ENCODE measurements at places on chromosomes 3 and 15.

GRCh38 chr3:147653367-147653923 is 244.3 kb downstream of the ZIC1 start:
- no peak for DNase-seq

- DNase-seq = no peak
These were observed 206.8 kb upstream of the TPRG1 start for GRCh38 chr3:188964957-188965356.

DNA sequence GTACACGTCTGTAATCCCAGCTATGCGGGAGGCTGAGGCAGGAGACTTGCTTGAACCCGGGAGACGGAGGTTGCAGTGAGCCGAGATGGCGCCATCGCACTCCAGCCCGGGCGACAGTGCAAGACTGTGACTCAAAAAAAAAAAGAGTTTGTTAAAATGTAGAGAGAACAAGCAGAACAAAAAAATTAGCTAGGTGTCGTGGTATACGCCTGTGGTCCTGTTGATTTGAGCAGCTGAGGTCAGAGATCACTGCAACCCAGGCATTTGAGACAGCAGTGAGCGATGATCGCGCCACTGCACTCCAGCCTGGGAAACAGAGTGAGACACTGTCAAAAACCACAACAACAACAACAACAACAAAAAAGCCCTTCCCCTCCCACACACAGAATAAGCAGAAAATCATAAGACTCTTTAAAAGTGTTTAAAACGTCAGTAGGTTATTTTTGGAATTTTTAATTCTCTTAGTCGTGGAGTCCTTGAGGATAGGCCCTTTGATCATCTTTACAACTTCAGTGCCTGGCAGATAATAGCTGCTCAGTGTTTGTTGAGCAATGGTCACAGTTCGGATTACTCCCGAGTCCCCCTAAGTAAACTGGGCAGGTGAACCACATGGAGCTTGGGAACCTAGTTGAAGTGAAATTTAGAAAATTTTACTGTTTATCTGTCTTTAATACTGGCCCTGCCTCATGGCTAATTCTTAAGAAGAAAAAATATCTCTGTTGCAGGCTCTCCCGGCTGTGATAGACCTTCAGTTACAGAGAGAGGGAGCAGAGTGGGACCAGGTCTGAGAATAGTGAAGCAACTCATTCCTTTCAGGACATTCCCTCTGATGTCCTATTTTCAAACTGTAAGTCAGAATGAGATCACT is 6.2 kb downstream of the NIPA2 start:
- no peak for DNase-seq

DNA sequence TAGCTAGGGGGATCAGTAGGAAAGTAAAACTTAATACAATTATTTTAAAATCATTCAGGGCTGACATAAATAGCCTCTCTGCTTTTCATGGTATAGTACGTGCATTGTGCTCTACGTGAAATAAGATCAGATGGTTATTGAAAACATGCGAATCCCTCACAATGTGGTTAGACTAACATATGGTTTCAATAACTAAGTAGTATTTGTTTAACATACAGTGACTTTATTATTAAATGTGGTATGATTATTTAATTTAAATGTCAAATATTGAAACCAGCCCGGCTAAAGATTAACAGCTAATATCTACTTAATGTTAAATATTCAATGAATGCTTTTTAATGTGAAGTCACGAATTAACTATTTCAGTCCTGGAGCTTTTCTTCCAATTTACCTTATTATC is 473.9 kb upstream of the THBS1 start:
- no peak for DNase-seq

DNA sequence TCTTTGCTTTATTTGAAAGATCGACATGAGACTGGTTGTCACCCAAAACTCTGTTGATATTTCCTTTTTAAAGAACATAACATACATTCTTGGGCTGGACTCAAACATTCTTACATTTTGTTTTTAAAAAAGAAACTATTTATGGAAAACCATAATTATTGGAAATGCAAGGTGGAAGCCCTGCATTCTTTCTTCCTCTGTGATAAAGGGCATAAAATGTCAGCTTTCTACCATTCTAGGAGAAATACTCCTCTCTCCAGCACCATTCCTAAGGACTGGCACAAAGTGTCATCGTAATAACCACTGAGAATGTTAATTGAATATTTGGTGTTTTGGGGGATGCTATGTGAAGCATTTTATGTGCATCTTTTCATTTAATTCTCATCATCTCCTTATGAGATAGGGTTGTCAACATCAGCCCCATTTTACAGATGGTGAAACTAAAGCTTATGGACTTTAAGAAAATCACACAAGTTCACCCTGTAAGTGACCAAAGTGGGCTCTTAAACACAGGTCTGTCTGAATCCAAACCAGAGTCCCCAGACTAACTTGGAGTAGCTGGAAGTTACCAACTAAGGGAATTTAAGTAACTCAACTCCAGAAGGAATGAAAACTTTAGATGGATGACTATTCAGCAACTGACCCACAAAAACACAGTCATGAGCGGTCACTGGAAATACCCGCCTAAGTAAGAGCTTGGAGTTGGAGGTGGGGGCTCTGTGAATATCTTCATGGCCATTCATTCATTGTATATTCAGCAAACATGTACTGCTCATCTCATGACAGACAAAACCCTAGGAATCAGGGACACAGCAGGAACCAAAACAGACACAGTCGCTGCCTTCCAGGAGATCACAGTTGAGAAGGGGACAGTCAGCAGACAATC is 45.9 kb upstream of the LMCD1 start:
- DNase-seq = no peak

GRCh38 chr3:24229468-24230221 is 265.0 kb downstream of the THRB start:
- no peak for DNase-seq

DNA sequence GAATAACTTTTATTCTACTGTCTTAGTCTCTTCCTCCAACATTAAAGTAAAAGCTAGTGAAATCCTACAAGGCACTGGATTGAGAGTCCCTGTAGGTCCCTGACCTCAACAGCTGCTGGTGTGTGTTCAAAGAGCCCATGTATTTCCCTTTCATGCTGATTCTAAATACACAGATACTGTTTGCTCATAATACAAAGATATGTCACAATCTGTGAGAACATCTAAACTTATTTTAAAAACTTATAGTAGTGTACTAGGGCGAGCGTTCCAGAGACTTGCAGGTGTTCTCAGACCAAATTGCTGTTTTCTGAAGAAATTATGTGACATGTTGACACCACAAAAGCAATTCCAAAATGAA is 145.9 kb upstream of the LIPC start:
- DNase-seq = no peak

- peak; percentile 1 for DNase-seq
These were observed 745.6 kb downstream of the VGLL3 start for GRCh38 chr3:86245360-86245759.

- DNase-seq = no peak
These were observed 632 bp downstream of the MTHFS start for GRCh38 chr15:79896131-79896633.

DNA sequence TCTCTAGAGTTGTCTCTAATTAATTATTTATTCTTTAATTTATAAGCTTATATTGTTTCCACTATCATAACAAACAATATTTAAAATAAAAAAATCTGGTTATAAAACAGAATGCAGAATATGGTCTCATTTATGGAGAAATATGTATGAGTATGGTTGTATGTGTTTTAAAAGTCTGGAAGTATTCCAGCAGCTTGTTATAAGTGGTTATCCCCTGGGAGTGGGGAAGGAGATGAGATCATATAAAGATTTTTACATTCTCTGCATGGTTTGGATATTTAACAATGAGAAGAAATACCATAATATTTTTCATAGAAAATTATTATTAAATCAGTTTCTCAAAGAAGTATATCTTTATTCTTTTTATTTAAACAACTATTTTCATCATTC is 135.4 kb upstream of the MB21D2 start:
- DNase-seq = no peak

- DNase-seq = peak; percentile 89
These were observed 14.9 kb downstream of the SERPINI1 start for GRCh38 chr3:167750272-167750971.

DNA sequence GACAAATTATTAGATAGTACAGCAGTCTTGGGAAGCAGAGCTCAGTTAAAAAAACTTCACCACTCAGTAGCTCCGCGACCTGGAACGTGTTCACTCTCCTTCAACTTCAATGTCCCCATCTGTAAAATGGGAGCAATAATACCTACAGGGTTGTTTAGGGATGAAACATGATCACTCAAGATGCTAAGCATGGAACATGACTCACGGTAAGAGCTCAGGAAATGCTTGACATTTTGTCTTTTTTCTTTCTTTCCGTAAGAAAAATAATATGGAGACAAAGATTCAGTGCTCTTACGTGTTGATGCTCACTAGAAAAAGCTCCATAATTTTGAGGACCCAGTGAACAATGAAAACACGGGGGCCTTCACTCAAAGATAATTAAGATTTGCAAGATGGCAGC is 606.7 kb upstream of the MDFIC2 start:
- DNase-seq = no peak

- DNase-seq = no peak
These were observed 703.0 kb downstream of the ZPLD1 start for GRCh38 chr3:103137830-103138229.

GRCh38 chr15:75532413-75533250 is 46.5 kb downstream of the PTPN9 start:
- peak; percentile 30 for DNase-seq

- no peak for DNase-seq
These were observed 1248.4 kb downstream of the NSUN3 start for GRCh38 chr3:95311272-95311671.

DNA sequence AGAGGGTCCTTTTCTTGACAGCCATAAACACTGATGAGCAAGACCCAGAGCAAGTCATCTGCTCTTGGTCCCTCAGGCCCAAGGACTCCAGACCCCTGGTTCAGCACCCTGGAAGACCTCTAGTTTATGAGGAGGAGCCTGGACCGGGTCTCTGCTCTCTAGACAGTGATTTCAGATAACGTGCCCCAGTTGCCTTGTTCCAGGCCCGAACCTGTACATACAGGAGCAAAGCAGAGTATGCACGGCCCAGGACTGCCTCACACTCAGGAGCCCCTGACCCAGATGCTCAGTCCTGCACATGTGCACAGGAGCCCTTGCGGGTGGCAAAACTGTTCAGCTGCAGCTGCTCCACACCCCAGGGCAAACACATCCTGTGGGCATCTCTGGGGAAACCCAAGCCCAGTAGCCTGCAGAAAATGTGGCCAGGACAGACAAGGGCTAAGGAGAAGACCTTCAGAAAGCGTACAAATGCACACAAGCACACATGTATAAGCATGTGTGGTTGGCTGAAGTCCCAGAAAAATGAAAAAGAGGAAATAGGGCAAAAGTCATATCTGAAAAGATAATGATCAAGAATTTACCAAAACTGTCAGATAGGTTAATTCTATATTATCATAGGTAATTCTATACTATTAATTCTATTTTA is 59.9 kb upstream of the CORO2B start:
- DNase-seq = peak; percentile 15

- DNase-seq = no peak
These were observed 8.2 kb downstream of the KY start for GRCh38 chr3:134642445-134643149.

DNA sequence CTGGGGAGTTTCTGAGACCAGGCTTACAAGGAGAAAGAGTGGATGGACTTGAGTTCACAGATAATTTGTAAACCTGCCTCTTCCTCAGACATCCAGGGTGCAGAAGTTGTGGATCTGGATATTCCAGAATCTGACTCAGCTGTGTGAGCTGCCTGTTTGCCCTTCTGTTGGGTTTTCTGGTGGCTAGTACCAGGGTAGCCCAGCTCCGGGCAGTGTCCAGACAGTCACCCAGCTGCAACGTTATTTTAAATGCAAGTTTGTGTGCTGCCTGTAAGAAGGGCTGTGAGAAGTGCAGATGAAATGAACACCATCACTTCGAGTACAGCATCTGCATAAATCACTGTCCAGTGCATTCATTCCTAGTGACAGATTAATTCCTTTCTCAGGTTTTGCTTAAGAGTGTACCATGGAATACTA is 1053.0 kb downstream of the TUSC7 start:
- no peak for DNase-seq

DNA sequence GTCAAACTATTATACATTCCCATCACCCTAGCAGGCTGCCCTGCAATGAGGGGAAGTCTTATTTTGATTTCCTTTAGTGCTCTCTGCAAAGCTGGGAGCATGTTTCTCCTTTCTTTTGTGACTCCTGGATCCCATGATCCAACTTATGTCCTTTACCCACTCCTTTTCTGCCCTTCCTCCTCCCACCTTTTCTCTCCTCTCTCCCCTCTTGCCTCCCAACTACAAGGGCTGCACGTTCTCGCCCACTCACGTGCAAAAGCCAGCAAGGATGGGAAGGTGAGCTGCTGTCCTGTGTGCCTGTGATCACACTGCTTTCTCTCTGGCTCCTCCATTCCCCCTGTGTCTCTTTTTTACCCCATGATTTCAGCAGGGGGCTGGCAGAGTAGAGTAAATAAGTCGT is 6.1 kb downstream of the VIPR1 start:
- no peak for DNase-seq
